Amniotic stem cell (primary cell): ENCODE measurements at places on chromosomes 11 and 22.

GRCh38 chr11:119318240-119319135 lies 1.6 kb upstream of the MCAM start:
- no peak for DNase-seq

- no peak for DNase-seq
Observed at GRCh38 chr11:111526501-111526900, 11.9 kb downstream of the HOATZ start.

- DNase-seq = peak; percentile 1
Observed at GRCh38 chr11:121654259-121654842, 201.6 kb upstream of the SORL1-AS1 start.

- DNase-seq = no peak
Observed at GRCh38 chr11:70364745-70365543, 33.4 kb upstream of the CTTN start.

GRCh38 chr22:46001046-46001425 lies 24.1 kb upstream of the WNT7B start:
- no peak for DNase-seq

- no peak for DNase-seq
Observed at GRCh38 chr11:3796801-3797328, 489 bp downstream of the NUP98 start.

DNA sequence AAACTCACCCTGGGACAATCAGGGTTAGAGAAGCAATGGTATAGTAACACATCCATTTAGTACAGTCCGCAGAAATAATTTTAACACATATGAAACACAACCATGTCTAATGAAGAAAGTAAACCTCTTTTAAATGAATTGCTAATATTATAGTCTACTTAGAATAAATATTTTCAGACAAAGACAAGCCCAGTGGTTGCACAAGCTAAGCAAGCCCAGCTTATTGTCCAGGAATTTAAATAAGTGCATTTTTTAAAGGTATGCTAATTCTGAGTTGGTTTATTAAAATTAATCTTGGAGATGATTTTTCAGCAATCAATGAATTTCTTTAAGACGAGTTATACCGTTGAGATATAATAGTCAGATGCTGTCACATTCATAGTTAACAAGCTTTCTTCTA lies 118.8 kb upstream of the BLID start:
- no peak for DNase-seq

DNA sequence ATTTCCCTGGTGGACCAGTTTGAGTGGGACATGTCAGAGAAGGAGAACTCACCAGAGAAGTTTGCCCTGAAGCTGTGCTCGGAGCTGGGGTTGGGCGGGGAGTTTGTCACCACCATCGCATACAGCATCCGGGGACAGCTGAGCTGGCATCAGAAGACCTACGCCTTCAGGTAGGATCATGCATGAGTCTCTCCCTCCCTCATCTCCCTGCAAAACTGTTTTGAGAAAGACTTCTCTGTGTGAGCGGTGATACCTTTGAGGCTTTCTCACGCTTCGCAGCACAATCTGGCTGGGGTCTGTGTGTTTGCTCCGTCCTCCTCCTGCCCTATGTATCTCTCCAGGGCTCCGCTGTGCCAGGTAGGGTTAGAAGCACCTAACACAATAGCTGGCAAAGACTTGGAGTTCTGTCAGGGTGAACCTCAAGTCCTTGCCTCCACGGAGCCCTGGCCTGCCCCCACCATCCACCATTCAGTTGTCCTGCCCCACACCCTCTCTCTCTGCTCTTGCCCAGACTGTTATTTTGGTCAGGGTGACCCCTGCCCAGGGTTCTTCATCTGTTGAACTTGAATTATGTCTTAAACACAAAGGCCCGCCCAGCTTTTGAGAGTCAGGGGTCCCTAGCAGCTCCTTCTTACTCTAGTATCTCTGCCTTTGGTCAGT lies 13.4 kb downstream of the DERL3 start:
- no peak for DNase-seq

DNA sequence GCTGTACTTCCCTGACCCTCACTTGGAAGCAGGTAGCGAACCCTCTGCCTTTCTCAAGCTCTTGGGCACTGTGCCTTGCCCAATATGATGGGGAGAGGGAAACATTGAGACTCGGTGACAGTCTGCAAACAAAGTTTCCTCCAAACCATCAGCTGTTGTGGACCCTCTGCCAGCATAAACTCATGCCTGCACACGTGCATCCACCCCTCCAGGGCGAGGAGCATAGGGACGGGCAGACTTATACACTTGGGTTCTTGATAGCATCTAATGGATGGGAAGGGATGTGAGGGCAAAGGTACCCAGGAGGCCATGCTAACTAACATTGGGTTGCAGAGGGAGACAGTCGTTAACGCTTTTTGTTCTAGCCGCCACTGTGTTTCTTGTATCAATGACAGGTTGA lies 8.2 kb upstream of the MAPK8IP1 start:
- no peak for DNase-seq

- no peak for DNase-seq
Observed at GRCh38 chr22:17888855-17889254, 114.6 kb upstream of the BID start.

GRCh38 chr22:44468973-44469372 lies 29.1 kb downstream of the RTL6 start:
- DNase-seq = no peak

- DNase-seq = peak; percentile 97
Observed at GRCh38 chr11:74672956-74673692, 58.1 kb downstream of the CHRDL2 start.

- no peak for DNase-seq
Observed at GRCh38 chr22:17233348-17234043, 14.3 kb upstream of the ADA2 start.

DNA sequence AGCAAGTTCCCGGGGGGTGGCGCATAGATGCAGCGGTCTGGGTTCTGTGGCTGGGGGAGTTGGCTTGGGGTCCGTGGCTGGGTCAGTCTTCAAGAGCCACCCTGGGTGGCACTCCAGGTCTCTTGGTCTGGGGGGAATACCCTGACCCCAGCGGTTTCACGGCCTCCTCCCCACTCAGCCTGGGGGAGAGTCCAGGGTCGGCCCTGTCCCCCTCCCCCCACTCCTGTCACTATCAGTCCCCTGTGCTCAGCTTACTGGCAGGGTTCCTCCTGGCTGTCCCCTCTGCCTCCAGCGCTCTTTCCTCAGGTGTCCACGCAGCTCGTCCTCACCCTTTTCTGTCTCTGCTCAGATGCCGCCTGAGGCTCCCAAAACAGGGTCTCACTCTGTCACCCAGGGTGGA lies 68.5 kb upstream of the PARVG start:
- no peak for DNase-seq

- DNase-seq = no peak
Observed at GRCh38 chr11:67163006-67163405, 43.9 kb downstream of the KDM2A start.

DNA sequence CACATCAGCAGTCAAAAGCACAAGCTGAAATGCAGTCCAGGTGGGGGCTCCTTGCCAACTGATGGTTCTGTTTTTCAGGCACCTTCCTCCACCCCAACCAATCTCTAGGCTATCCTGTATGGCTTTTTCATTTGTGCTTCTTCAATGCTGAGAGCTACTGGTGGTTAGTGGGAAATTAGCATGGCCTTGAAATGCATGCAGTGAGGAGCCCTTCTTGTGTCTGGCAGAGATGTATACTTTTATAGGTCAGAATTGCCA lies 167.4 kb downstream of the NAV2 start:
- DNase-seq = no peak

DNA sequence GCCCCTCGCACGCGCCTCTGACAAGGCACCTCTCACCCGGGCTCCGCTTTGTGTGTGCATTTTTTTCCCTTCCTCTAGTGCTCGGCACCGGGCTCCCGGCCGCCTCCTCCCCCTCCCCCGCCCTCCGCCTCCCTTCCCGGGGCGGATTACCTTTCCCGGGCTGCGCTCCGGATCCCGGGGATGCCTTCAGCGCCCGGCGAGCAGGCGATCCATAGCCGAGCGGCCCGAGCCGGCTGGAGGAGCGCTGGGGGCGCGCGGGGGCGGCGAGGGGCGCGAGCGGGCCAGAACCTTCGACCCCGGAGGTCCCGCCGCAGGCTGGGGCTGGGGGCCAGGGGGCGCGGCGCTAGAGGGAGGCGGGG lies 282 bp downstream of the MPPED2 start:
- DNase-seq = no peak

- DNase-seq = no peak
Observed at GRCh38 chr11:43268786-43269185, 43.0 kb upstream of the API5 start.

- no peak for DNase-seq
Observed at GRCh38 chr11:91804042-91804441, 420.6 kb upstream of the FAT3 start.

- no peak for DNase-seq
Observed at GRCh38 chr11:12777208-12777874, 103.1 kb downstream of the TEAD1 start.

GRCh38 chr22:42990131-42990838 lies 24.7 kb downstream of the PACSIN2 start:
- DNase-seq = peak; percentile 92

DNA sequence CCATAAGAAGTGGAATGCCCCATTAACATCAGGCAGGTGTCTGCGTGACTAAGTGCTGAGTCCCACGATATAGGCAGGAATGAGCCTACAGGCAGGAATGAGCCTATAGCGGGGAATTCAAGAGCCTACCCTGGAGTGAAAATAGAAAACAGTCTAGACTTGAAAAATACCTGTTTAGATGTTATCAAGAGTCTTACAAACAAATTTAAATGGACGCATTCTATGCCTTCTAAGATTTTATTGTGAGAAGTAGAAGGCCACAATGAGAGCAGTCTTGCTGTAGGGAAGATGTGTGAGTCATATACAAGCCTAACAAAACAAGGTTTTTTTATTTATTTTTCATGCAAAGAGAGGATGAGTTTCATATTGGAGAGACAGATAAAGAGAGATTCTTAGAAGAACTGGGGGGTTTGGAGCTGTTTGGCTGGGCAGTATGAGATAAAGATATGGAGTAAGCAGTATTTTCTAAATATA lies 200.8 kb upstream of the ZC3H12C start:
- no peak for DNase-seq

- DNase-seq = peak; percentile 47
Observed at GRCh38 chr11:94602430-94603372, 35.5 kb downstream of the PIWIL4 start.

- DNase-seq = no peak
Observed at GRCh38 chr11:62456630-62457029, 37.8 kb downstream of the SCGB1A1 start.

- DNase-seq = no peak
Observed at GRCh38 chr11:11450744-11451362, 97.8 kb upstream of the CSNK2A3 start.

- no peak for DNase-seq
Observed at GRCh38 chr11:116603728-116604323, 169.0 kb downstream of the BUD13 start.
